ENCODE measurements at places on chromosomes 13 and 19.

DNA sequence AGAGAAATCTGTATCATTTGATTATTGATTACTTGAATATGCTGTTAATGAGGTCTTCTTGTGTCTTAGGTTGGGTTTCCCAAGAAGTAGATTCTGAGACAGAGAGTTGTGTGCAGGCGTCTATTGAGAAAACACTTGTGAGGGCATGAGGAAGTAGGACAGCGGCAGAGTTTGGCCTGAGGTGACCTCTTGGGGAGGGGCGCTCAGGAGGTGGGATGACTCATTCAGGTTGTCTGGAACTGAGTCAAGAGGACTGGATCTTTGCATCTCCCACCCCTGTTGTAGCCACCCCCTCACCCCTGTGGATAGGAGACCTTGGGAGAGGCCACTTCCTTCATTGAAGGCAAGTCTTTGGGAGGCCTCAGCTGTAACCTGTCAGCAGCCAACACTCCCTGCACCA lies 35.2 kb upstream of the WDFY2 start:
- no peak for DNase-seq

GRCh38 chr13:33392794-33393405 lies 107.3 kb upstream of the STARD13 start:
- no peak for DNase-seq

DNA sequence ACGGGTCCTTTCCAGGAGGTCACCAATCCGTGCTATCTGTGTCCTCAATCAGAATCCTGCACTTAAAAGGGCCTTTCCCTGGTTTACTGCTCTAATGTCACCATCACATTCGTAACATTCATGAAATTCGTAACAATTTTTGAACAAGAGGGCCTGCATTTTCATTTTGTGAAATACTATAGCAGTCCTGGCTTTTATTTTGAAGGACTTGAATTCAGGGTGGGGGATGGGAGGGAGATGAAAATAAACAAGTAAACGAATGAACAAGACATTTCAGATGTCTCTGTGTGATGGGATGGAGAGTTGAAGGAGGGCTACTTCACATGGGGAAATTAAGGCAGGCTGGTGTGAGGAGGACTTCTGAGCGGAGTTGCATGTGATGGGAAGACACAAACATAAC lies 281.0 kb downstream of the TSHZ3 start:
- DNase-seq: no peak

GRCh38 chr19:21101521-21102242 lies 19.7 kb downstream of the ZNF714 start:
- DNase-seq: no peak

- DNase-seq: no peak
These were observed 8.4 kb upstream of the PTPRS start for GRCh38 chr19:5349041-5349440.

GRCh38 chr13:51632591-51633362 lies 48.5 kb downstream of the WDFY2 start:
- no peak for DNase-seq

DNA sequence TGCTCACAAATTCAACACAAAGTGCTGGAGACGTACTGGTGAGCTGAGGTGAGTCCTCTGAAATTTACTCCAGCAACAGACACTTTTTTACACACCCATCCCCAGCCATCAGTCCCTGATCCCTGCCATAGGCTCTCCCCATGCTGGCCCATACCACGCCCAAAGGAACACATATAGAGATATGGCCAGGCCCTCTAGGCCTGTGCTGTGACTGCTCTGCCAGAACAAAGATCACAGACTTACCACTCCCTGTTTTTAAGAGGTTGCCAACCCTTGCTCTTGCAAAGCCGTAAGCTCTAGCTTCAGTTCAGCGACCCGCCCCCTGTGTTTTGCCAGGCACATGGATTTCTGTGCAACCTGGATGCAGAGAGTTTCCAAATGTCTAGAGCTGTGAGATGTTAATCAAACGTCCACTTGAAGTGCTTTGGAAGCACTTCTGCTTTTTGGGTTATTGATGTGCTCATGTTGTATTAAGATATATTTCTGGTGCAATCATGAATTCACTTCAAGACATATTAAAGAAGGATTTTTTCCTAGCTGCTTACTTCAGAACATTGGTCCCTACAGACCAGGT lies 59.7 kb downstream of the DLEU7 start:
- no peak for DNase-seq

DNA sequence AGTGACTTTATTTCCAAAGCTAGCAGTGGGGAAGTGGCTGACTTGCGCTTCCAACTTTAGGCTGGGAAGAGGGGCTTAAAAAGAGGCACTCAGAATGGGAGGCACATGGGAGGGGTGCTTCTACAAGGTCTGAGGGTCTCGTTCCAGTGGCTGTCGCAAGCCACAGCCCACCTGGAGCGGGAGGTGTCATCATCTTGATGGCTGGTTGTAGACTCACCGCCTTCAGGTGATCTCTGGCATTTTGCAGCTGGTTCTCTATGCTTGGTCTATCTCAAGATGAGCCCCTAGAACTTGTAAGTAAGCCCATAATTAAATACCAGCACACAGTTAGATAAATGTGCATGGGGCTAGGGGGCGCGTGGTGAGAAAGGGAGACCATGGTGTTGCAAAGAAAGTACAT lies 9.2 kb downstream of the TEX29 start:
- DNase-seq: peak; percentile 21

DNA sequence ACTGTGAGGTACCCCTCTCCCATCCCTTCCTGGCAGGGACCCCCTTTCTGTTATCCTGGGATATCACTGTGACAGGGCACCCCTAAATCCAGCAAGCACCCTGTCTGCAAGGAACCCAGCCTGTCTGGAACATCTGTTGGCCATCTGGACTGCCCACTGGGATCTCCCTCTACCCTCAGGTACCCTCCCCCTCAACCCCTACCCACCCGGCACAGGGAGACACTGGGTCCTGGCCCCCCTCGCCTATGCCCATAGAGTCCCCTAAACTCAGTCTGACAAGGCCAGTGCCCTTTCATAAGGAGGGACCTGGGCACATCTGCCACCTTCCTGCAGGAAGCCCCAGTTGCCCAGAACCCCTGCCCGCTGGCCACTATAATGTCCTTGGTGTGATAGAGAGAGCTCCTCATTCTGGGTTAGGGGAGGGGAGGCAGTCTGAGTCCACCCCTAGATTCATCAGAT lies 2.8 kb upstream of the SLC27A5 start:
- DNase-seq: no peak

- no peak for DNase-seq
These were observed 1.7 kb upstream of the TLE5 start for GRCh38 chr19:3064011-3064330.

DNA sequence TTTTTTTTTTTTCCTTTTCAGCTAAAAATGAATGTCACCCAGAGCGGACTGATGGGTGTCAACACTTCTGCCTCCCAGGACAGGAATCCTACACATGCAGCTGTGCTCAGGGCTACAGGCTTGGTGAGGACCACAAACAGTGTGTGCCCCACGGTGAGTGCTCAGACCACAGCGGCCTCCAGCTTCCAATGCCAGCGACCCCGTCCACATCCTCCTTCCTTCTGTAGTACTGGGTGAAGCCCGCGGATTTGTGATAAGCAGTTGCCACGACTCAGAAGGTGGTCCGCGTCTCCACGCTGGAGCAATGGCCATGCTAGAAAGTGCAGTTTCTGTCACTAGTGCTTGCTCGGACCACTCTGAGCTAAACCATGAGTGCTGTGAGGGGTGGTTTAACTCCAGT lies 6.0 kb downstream of the PROZ start:
- no peak for DNase-seq

GRCh38 chr19:39479916-39480315 lies 722 bp upstream of the TIMM50 start:
- DNase-seq: no peak

DNA sequence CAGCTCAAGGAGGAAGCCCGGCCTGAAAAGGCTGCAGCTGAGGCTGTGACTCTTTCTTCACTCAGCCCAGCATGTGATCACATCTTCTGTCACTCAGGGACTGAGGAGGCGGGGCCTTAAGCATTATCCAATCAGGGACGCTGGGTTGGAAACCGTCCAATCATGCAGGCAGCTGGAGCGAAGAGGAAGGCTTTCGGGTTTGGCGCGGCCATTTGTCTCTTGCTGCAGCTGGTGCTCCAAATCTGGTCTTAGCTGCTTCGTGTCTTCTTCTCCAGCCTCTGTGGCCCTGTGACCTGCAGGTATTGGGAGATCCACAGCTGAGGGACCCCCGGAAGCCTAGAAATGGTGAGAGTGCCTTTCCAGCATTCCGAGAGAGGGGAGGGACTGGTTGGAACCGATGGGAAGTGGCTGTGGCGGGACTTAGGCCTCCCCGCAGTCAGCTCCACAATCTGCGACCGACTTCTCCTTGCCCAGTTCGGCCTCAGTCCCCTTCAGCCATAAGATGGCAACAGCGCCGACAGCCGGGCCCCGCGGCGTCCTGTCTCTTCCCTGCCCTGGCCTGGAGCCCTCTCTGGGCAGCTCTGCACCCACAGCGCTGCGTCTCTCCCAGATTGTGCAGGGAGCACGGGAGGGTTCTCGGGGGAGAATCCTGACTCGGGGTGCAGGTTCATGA lies at the start of gene ZNF90:
ZNF90 (plus strand) TSS at position 210 of the 673 bp plus-strand sequence; CDS start at position 343, 133 bp downstream.
- DNase-seq: peak; percentile 98

- no peak for DNase-seq
These were observed 1.1 kb upstream of the CHST8 start for GRCh38 chr19:33620611-33621010.

GRCh38 chr13:39510316-39510695 lies 92.7 kb downstream of the LHFPL6 start:
- DNase-seq: no peak

DNA sequence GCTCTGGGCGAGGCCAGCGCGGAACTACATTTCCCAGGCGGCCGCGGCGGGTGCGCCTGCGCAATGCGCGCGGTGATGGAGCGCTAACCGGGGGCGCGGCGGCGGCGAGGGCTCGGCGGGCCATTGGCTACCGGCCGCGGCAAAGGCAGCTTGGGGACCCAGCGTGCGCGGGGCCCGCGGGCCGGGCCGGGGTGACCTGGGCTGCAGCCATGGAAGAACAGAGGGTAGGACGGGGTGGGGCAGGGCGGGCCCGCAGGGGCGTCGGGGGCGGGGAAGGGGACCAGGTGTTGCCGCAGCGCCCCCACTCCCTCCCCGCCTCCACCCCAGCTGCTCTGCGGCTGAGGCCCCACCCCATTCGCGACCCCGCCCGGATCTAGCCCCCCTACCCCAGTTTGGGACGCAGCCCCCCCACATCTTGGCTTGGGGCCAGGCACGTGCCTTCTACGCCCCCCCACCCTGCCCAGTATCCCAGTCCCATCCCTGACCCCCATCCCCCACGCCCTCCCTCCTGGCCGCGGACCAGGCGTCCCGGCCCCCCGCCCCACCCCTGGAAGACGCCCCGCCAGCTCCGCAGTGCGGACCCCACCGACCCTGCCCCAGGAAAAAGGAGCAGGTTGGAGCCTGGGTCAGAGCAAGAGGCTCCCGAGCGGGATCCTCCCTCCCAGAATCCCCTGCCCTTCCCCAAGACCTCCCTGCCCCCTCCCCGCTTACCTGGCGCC lies at the start of gene FSD1:
FSD1 (plus strand) TSS at position 61 of the 719 bp plus-strand sequence; CDS start at position 210, 149 bp downstream.
- DNase-seq: no peak

GRCh38 chr19:12669270-12670158 lies 2.9 kb downstream of the WDR83 start:
- peak; percentile 40 for DNase-seq

DNA sequence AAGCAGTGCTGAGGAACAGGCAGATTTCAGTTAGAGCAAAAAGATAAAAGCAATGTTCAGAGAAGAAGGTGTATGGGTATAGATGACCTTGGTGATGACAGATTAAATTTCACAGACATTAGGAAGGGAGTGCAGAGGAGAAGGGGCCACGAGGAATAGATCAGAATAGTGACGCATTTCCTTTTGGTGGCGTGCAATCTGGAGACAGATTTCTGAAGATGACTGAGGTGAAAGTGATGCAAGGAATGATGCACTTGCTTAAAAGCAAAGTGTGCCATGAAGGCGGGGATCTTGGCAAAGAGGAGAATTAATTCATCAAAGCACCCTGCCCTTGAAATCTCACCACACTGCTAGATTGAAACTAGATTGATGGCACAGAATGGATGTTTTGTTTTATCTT lies 202.4 kb downstream of the ITGBL1 start:
- no peak for DNase-seq

GRCh38 chr19:2659856-2660432 lies 42.5 kb downstream of the GNG7 start:
- DNase-seq: no peak

GRCh38 chr19:3803986-3804385 lies 17.8 kb upstream of the MATK start:
- no peak for DNase-seq

DNA sequence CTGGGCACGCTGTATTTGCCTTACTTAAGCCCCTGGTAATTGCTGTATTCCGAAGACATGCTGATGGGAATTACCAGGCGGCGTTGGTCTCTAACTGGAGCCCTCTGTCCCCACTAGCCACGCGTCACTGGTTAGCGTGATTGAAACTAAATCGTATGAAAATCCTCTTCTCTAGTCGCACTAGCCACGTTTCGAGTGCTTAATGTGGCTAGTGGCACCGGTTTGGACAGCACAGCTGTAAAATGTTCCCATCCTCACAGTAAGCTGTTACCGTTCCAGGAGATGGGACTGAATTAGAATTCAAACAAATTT lies 676 bp downstream of the BRCA2 start:
- DNase-seq: no peak

DNA sequence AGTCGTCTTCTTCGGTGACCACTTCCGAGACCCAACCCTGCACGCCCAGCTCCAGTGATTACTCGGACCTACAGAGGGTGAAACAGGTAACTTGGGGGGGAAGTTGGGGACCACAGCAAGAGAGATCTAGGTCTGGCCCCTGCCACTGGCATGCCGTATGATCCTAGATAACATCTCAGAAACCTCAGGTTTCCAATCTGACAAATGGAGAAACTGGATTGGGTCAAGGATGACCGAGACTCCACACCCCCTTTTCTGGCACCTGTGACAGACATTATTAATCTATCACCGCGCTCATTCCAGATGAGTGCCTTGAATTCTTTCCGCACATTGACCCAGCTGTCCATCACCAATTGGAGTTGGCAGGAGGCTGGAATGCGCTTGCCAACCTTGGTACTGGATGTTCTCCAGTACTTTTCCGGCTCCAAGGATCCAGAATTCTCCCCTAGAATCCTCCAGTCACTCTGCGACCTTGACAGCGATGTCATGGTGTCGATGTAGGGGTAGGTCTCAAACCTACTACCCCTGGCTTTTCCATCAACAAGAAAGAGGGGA lies 17.4 kb downstream of the VASP start:
- DNase-seq: no peak

GRCh38 chr19:43784241-43784980 lies 3.6 kb upstream of the KCNN4 start:
- no peak for DNase-seq

GRCh38 chr19:4089946-4090345 lies 23.2 kb upstream of the ZBTB7A start:
- DNase-seq: no peak

DNA sequence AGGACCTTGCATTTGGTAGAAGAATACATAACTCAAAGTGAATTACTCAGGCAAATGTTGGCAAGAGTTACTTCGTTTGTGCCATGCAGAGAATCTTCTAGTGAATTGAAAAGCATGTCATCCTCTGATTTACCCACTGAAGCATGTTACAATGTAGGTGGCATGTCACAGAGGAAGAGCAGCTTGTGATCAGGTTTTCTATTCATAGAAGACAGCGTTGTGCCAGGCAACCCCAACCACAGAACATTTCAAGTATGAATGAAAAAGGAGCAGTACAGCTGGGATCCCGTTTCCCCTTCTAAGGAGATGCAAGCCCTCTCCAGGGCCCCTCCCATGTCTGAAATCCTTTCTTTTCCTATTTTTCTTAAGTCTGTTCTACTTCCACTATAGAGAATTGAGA lies 6.0 kb upstream of the KATNAL1 start:
- DNase-seq: no peak

Data from ascending aorta (tissue), 2 donors.